ENCODE measurements at places on chromosomes 3 and 15.

DNA sequence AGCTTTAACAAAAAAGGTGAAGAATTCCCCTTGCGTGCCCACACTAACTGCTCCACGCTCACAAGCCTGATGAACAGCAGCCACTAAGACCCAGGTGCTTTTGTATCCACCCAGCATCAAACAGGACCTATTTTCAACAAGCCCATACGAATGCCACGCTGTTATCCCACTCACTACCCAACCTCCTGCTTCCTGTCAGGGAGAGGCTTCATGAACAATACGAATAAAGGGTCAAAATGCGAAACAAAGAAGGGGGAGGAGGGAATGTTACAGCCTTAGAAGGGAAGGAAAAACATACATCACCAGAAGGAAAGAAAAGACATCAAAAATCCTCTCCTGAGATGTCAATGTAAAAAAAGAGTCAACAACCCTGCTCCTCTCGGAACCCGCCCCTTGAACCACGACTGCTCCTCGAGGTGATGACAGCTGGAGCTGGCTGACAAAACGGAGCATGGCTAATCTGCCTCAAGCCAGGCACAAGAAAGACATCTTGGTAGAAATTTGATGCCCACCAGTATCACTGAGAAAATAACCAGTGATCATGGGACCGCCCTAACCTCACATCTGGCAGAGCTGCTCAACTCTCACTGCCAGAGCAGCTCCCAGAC is 9.7 kb downstream of the ERC2 start:
- no peak for DNase-seq

DNA sequence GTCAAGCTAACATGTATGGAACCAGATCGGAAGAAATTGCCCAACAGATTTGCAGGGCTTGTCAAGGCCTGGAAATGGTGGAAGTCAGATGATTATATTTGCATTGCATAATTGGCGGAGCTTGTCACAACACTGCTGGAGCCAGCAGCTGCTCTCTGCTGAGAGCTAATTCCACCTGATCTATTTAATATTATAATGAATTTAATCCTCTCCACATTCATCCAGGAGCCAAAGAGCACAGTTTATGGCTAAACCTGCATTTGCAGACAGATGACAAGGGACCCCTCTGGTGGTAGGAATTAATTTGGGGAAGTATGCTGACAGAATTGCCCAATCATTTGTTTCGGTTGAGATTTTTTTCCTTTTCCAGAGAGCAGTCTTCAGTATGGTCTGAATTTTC is 730.2 kb downstream of the TUSC7 start:
- no peak for DNase-seq

DNA sequence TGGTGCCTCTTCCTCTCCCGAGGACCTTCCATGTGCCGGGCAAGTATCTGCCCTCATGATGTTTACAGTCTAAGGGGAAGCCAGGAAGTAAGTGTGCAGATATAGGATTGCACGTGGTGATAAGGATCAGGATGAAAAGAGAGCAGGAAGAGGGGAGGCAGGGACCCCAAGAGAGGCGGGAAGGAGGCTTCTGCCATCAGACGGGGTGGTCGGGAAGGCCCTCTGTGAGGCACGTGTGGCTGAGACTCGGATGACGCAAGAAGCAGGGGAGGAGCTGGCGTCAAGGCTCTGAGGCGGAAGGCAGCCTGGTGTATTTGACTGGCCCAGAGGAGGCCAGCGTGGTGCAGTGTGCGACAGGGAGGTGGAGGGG is 762 bp upstream of the IQSEC1 start:
- no peak for DNase-seq

- no peak for DNase-seq
These were observed 6.3 kb downstream of the ADGRG7 start for GRCh38 chr3:100615684-100616083.

DNA sequence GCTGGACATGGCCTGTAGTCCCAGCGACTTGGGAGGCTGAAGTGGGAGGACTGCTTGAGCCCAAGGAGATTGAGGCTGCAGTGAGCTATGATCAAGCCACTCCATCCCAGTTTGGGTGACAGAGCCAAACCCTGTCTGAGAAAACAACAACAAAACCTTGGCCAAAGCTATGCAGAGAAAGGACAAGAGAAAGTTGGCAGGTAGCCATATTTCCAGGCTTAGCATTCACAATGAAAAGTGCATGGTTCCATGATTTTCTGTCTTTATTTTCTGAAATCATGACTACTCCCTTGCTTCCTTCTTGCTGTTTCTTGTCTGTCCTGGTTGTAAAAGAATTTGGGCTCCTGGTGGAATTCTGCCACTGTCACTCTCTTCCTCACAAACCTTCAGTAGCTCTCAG is 284.6 kb upstream of the C2CD4B start:
- DNase-seq: no peak

DNA sequence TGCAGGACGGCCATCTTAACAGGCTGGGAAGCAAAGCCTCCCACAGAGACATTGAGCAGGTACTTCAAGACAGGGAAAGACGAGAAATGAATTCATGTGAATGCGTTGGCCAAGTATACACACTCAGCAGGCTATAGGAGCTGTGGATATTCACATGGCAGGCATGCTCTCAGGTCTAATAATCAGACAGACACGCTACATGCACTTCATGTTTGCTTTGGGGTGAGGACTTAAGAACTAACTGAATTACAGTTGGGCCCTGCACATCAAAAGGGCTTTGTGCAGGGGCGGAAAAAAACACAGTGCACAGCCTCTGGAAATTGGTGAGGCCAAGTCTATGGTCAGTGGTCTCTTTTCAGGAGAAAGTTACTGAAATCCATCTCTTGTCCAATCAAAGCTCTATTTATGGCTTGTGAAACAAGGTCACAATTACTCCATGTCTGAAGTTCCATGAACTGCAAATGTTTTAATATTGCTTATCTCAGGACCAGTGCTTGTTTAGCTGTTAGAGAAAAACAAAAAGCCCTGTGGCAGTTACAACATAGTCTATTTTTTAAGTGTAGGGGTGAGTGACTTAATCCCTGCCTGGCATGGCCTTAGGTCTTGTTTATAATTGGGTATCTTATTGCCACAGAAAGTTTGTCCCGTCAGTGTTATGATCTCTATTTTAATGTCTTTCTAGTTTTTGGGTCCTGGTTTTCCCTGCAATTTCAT is 100.6 kb upstream of the GOLGA6L6 start:
- no peak for DNase-seq

DNA sequence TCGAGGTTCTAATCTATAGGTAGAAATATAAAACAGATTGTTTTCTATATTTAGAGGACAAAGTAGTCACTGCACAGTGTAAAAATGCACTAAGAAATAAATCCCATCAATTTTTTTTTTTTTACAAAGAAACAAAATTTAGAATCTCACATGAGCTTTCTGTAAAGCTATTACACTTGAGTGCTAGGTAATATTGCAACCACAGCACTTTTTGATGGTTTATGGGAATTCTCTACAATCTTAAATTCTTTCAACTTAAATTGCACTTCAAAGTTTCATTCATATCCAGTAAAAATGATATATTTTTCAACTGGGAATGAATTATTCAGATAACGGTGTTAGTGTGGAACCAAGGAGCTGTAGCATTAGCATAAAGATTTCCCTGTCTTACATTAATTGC is 1035.4 kb downstream of the SQOR start:
- no peak for DNase-seq

DNA sequence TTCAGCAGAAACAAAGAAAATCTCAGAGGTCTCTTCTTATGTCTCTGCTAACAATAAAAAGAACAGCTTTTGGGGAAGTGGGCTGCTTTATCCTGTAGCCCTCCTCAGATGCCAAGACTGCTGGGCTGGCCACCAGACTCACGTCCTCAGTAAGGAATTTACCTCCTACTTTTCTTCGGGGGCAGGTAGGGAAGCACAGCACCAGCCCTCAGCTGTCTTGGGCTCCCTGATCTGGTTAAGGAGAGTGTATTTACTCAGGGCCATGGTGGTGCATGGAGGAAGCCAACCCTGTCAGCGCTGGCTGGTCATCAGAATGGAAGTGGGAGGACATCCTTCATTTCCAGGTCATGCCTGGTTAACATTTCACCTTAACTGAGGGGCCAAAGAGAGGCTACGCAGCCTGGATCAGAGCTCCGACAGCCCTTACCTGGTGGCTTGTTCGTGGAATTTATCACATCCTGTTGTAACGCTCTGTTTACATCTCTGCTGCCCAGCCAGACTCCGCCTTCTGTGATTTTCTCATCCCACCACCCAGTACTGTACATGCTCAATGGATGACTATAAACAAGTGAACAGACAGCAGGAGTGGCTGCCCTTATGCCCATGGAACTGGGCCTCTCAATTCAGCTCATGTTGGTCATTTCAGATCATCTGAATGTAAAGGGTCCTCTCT is 108.3 kb downstream of the IGF2BP2 start:
- no peak for DNase-seq

DNA sequence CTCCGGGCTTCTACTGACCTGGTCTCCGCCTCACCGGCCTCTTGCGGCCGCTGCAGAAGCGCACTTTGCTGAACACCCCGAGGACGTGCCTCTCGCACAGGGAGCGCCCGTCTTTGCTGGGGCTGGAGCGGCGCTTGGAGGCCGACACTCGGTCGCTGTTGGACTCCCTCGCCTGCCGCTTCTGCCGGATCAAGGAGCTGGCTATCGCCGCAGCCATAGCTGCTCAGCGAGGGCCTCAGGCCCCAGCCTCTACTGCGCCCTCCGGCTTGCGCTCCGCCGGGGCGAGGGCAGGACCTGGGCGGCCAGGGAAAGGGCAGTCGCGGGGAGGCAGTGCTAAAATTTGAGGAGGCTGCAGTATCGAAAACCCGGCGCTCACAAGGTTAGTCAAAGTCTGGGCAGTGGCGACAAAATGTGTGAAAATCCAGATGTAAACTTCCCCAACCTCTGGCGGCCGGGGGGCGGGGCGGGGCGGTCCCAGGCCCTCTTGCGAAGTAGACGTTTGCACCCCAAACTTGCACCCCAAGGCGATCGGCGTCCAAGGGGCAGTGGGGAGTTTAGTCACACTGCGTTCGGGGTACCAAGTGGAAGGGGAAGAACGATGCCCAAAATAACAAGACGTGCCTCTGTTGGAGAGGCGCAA is 319.2 kb downstream of the FGF12 start:
- DNase-seq: no peak

DNA sequence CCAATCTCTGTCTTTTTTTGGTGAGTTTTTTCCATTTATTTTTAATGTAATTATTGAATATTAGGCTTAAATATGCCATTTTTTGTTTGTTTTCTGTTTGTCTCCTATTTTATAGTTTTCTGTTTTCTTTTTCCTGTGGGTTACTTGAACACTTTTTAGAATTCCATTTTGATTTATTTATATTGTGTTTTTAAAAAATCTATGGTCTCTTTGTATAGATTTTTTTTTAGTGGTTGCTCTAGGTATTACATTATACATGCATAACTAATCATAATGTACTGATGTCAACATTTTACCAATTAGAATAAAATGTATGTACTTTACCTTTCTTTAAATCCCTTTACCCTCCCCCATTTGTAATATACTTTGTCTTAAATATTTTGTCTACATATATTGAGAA is 56.2 kb downstream of the RASA2 start:
- DNase-seq: no peak

DNA sequence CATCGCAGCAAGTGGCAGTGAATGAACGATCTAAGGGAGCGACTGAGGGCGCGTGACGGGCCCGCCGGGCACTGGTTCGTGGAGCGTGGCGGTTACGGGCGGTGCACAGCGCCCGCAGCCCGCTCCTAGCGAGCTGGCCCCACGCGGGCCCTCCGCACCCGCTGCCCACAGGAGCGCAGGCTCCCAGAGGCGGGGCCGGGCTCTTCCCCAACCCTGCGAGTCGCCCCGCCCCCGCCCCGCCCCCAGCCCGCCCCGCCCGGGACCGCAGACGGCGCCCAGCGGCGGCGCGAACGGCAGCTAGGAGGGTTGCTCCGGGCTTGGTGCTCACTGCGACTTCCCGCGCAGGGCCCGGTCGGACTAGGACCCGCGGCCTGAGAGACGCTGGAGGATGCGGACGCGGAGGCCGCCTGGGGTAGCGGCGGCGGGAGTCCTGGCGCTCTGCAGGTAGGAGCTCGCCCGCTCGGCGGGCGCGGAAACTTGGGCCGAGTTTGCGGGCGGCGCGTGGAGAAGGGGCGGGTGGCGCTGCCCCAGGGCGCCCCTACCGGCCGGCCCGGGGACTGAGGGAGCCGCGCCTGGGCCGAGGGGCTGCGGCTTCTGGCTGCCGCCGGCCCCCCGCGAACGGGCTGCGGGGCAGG is at the start of gene C15orf39:
Gene C15orf39, plus strand, starts transcription at position 267 of the 635 bp plus-strand sequence. CDS start 4,167 bp downstream, outside the sequence.
- DNase-seq: peak; percentile 65

- peak; percentile 12 for DNase-seq
These were observed 18.4 kb downstream of the CCK start for GRCh38 chr3:42247576-42248027.

GRCh38 chr3:13324835-13325501 is 95.2 kb downstream of the NUP210 start:
- DNase-seq: no peak

DNA sequence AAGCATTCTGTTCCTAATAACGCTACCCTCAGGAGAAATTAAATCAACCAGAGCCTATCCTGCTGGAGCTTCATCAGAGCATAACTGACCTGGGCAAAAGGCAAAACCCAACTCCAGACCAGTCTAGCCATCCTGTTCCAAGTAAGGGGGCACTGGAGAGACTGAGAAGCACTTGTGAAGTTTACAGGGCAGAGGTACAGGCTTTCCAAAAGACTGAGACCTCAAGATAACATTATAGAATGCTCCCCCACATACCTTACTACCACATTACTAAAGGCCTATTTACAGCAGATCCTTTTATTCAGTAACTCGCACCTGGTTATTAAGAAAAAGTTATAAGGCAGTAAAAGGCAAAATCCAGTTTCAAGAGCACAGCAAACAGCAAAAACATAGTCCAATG is 35.5 kb downstream of the RFX7 start:
- DNase-seq: no peak

DNA sequence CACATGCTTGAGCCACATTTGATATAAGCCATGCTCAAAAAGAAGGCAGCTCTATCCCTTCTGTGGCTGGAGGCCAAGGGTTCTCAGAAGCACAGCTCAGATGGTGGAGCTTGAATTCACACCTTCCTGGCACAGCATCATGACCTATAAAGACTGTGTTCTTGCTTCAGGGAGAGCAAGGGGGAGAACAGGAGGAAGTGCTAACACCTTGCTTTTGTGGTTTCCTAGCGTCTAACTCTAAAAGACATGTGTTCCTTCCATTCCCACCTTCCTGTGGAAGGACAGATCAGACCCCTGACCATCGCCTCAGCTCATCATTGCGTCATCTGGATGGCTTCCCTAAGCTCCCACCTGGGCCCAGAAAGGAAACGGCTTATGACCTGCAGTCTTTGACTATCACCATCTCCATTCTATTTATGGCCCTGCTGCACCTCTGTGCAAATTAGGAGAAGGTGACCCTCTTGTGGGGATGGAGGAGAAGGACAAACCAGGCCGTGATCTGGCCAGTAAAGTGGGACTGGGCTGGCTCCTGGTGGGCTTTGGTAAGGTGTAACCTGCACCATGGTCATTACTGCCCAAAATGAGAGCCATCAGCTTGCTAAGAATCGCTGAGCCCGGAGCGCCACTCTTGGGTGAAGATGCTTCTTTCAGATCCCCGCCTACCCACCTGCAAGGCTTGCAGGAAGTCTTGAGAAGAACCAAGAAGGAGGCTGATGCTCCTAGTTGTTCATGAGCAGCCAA is 128.5 kb downstream of the SERPINI1 start:
- DNase-seq: no peak

- no peak for DNase-seq
These were observed 18.4 kb downstream of the SMAD6 start for GRCh38 chr15:66720206-66721010.

GRCh38 chr15:71685420-71685993 is 124.8 kb upstream of the NR2E3 start:
- DNase-seq: no peak
